Lower lobe of right lung (tissue), 2 donors: ENCODE measurements at places on chromosomes 6 and 20. TPM values are rescaled to one million over a fixed set of nuclear protein-coding genes. Genes with fewer than 3 reads are reported as not detected.
A peak's percentile ranks its signal among the peaks of the same experiment; 100 is the strongest.

- DNase-seq = no peak
Measured at GRCh38 chr6:168709390-168709789, 268.4 kb downstream of the SMOC2 start.

- no peak for DNase-seq
Measured at GRCh38 chr6:77566235-77566634, 86.6 kb upstream of the MEI4 start.

GRCh38 chr6:125814481-125814880 is 23.7 kb downstream of the NCOA7 start:
- no peak for DNase-seq

- DNase-seq = no peak
Measured at GRCh38 chr6:90463359-90463758, 123.5 kb downstream of the MAP3K7 start.

DNA sequence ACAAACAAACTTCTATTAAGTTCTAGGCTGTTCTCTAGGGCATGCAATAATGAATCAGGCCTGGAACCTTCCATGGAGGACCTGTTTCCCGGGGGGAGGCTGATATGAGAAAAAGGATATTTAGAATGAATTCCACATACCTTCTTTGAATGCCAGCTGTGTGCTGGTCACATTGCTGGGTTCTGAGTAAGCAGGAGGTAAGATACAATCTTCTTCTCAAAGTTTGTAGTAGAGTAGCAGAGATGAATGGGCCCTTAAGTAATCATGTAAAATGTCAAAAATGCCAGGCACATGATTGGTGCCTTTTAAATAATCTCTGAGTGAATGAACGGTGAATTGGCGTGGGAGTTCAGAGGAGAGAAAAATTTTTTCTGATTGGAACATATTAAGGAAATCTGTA is 47.4 kb downstream of the TGM2 start:
- DNase-seq = no peak

FOXC1 gene
- 2.3 TPM for total RNA-seq

DNA sequence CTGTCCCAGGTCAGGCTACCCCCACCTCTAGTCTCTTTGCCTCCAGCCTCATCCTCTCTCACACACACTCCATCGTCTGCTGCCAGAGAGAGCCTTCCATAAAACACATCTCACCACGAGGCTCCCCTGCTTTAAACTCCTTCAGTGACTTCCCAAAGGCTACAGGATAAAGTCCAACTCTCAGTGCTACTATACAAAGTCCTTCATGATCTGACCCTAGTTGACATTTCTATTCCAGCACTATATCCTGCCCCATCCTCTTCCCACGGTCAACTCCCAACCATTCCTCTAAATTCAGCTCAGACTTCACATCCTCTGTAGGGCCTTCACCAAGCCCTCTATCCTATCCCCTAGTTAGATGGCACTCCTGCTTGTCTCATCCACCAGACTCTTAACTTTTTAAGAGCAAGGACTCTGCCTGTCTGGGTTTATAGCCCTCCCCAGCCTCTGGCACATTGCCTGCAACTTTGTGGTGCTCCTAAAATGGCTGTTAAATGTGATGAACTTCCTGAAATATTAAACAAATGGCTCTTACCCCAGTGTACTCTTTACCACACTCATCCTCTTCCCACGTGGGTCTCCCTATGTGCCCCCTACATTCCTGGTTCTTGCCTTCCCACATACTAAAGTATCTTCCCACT is 36.1 kb downstream of the KIF16B start:
- DNase-seq = no peak

GRCh38 chr20:20571068-20571780 is 141.2 kb downstream of the RALGAPA2 start:
- no peak for DNase-seq

DNA sequence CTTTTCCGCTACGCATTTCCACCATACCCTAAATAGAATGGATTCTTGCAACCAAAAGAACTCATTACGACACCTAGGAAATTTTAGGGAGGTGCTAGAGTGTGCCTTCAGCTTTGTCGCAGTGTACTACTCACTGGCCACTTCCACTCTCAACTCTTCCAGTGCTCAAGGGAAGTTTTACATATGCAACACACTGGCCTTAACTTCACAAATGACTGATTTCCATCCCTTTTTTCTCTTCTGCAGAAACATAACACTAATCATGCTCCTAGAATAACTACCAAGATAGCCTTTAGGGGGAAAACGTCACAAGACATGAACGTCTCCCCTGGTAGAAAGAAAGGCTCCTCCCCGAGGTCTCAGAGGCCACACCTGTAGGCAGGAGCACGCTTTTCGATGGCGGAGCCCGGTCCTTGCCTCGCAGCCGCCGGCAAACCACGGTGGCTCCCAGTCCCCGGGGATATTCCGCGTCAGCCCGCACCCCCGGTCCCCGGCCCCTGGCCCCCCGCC is 584 bp downstream of the LYRM4 start:
- peak; percentile 75 for DNase-seq

EBF4 gene
- 15.3 TPM for total RNA-seq

GRCh38 chr6:144617191-144617590 is 332.1 kb downstream of the UTRN start:
- DNase-seq = no peak

- DNase-seq = no peak
Measured at GRCh38 chr20:37249304-37249703, 12.3 kb downstream of the GHRH start.

GRCh38 chr6:32176476-32177182 is 745 bp upstream of the AGPAT1 start:
- DNase-seq = no peak

DNA sequence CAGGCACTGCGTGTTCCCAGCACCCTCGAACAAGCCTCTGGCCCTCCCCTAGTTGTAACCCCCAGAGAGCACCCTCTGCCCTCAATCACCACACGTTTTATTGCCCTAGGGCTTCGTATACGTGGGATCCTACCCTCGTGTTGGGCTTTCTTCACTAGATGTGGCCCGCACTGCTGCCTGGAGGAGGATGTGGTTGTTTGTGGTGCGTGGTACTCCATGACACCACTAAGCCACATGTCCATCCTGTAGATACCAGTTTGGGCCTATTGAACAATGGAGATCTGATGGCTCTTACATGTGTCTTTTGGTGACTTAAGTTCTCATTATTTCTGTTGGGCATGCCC is 17.0 kb downstream of the SLC2A4RG start:
- no peak for DNase-seq

DNA sequence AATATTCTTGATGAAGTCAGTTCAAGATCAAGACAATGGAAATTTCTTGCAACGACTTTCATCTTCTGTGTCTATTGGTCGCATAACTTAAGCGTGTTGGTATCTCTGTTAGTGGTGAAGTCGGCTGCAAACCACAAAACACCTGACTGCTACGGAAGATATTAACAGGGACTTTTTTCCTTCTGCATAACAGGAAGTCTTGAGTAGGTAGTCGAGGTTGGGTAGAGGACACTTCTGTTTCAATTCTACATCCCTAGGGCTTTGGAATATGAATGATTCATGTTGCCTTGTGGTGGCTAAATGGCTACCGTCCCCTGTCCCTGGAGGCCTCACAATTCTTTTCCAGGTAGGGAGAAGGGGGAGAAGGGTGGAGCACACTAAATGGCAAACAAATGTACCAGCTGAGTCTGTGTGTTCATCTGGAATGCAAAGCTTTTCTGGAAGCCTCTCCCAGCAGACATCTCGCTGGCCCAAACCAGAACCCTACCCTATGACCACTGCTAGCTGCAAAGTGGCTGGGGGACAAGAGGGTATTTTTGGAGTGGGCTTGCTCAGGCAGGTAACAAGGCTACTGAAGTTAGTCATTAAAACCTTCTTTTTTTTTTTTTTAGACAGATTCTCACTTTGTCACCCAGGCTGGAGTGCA is 34.6 kb upstream of the NKX2-2 start:
- DNase-seq = no peak

GRCh38 chr6:4902363-4902762 is 101.5 kb downstream of the RPP40 start:
- no peak for DNase-seq

- peak; percentile 69 for DNase-seq
Measured at GRCh38 chr6:53811082-53811481, 16.3 kb downstream of the LRRC1 start.

DNA sequence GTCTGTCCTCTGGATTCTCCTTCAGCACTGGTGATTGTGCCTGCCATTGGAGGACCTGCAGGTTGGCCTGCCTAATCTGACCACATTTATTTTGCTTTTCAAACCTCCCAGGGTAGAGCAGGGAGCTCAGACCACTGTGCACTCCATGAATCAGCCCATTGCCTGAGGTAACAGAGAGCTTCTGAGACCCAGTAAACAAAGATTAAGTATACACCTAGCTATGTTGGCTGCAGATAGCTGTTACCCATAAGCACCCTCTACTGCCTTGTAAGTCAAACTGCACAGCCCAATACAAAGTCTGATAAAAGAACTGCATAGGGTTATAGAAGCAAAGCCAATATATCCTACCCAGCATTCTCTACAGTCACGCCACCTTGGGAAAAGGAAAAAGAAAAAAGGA is 338.7 kb downstream of the HTR1B start:
- no peak for DNase-seq

DEFB124 gene
- not detected for total RNA-seq

BCAS1 gene
- total RNA-seq = 2.8 TPM

DNA sequence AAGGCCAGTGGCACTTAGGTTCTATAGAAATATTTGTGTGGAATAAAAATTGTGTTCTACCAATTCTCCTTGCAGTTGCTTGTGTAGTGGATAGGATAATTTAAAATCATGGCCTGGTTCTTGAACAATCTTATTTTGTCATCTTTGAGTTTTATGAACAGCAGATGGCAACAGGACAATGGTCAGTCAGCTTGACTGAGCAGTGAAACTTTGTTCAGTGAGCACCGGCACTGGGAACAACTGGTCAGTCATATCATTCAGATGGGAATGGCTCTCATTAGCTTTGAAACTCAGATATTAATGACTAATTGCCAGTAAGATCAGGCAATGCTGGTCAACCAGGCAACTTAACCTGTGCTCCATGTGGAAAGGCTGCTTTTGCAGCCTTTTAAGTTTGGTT is 129.2 kb downstream of the BCKDHB start:
- DNase-seq = no peak

DNA sequence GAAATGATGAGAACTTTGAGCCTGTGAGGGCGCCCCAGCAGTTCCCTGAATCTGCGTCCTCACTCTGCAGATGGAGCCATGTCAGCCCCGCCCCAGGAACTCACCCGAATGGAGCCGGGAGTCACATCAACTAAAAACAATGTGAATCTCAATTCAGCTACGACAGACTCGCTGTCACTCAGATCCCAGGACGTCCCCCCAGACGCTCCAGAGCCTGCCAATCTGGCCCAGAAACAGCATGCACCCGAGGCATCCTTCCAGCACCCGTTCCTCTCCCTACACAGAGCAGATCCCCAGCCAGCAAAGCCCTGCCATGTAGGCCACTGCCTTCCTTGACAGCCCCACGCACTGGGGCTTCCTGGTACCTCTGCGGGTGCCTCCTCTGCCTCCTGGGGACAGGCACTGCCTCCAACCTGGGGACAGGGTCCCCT is 248.0 kb downstream of the TTLL2 start:
- DNase-seq = no peak

- DNase-seq = no peak
Measured at GRCh38 chr20:9112541-9113515, 43.9 kb downstream of the PLCB4 start.

DNA sequence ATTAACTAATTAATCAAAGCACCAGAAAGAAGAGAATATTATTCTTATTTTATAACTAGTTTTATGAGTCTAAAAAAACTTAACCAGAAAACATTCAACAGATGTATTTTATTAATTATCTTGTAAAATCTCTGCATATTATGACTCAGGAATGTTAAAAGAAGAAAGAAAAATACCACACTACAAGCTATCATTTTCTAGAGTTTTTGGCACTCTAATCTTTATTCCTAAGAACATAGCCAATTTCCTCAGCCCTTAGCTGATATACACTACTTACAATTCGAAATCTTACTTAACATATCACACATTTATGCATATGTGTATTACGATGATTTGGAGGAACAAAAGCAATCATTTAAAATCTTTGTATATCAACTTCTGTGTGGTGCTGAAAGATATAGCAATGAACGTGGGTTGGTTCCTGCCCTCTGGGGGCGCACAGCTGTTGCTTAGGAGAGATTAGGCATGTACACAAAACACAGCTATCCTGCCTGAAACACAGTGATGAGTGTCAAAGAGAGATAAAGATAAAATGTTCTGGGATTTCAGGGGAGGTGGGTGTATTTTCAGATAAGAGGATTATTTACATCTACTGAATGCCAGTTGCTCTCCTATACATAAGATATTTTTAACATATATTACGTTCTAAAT is 404.5 kb downstream of the SYNE1 start:
- no peak for DNase-seq

DNA sequence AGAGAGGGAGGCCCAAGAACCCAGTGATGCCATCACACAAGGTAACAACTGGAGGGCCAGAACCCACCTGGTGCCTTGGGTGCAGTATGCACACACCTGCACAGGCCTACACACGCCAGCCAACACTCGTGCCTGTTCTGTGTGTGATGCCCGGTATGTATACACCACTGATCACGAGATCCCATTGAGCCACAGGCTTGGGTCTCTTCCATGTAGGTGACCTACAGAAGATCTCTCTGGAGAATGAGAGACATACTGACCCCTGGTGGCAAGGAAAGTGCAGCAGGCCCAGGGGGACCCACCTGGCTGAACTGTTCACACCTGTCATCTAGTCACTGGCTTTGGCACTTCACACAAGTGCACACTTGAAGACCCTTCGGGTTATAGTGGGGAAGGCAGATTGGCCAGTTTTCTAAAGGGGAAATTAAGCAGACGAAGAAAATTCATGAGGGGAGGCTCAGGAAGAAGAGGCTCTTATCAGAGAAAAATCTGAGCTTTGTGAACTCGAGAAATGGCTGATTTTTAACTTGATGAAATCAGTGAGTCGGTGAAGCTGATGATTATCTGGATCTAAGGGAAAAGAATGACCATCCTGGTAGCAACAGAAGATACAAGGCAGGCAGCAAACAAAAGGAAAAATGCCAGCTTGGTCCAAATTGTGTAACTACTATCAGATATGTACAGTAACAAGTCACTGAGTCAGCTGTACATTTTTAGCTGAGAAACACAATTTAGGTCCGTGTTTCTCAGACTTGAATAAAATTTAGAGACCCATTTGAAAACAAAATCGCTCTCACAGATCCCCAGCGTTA is 69.1 kb upstream of the PBOV1 start:
- DNase-seq = peak; percentile 50

- no peak for DNase-seq
Measured at GRCh38 chr20:23609486-23610109, 3.9 kb upstream of the CST9 start.
